EH (cell line): ENCODE measurements at places on chromosomes 4 and X.

DNA sequence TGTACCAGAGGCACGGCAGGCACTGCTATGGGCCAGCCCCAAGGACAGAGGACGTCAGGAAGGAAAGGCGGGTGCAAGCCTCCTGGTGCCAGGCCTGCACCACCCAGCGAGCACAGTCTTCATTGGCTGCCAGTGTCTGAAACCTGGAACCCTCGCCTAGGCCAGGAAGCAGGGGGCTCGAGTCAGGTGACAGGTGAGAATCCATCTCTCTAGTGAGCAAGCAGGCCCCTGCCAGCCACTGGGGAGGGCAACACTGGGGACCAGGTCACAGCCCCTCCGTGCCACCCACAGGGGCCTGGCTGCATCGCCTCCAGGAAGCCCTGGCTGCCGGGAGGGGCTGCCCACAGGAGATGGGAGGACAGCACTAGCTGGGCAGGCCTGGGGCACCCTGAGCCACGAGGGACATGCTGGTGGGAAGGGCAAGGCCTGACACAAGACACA is 6.9 kb upstream of the HAUS3 start:
- no peak for DNase-seq

DNA sequence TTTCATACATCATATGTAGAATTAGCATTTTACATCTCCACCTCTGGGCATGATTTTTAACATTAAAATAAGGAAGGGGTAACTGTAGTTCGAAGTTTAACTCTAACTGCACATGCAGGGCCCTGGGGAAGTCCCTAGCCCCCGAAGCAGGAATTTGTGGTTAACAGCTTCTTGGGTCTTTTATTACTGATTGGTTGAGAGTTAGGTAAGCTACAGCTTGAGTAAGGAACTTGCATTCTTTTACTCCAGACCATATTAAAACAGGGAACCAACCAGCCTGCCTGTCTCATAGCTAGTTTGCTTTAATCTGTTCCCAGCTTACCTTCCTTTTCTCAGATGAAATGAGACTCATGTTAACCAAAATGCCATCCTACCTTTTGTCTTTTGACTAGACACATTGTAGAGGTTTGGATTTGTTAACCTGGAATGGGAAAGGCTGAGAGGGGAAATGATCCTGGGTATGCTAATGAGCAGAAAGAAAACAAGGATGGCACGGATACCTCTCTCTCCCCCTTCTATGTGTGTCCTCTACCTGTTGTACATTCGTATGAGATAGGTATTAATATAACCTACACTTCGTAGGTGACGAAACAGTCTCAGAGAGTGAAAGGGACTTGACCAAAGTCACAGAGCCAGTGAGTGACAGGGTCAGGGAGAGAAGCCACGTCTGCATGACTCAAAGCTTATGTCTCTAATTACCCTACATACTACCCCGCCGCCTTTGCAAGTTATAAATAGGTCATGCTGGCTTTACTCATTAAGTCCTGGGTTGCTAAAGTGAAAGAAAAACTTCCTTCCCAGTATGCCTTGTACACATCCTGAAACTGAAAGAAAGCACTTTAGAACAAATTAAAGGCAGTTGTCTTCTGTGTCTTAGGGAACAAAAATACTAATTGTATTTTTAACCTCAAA is 119.5 kb upstream of the AFF2 start:
- no peak for DNase-seq

DNA sequence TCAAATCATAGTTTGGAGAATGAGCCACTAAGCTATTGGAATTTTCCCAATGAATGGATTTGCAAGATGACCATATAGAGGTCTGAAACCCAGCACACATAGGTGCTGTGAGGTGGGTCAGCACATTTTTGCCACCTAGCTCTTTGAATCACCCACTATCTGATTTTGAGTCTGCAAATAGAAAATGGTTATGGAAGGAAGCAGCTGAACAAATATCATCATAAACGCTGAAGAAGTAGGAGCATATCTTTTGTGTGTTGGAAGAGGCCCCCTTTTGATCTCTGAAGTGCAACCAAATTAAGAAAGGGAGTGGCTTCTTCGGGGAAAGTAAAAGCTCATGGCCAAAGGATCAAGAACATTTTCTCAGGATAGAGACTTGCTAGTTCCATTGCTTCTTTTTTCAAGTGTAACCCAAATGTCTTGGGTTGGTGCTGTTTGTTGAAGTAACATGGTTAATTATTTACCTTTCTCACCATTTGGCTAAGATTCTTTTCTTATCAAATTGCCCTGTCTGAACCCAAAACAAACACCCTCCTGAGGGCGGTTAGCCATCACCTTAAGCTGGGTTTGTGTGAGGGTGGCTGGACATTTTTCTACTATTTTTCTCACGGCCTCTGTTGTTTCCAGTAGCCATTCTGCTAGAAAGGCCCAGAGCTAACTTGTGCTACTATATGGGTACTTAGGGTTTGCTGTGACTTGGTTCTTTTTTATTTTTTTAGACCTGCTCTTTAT is 18.4 kb upstream of the SORBS2 start:
- no peak for DNase-seq

GRCh38 chr4:147591106-147591505 is 26.1 kb upstream of the TMEM184C start:
- peak; percentile 46 for DNase-seq

- no peak for DNase-seq
Measured at GRCh38 chrX:109672239-109672638, 47.3 kb upstream of the KCNE5 start.

DNA sequence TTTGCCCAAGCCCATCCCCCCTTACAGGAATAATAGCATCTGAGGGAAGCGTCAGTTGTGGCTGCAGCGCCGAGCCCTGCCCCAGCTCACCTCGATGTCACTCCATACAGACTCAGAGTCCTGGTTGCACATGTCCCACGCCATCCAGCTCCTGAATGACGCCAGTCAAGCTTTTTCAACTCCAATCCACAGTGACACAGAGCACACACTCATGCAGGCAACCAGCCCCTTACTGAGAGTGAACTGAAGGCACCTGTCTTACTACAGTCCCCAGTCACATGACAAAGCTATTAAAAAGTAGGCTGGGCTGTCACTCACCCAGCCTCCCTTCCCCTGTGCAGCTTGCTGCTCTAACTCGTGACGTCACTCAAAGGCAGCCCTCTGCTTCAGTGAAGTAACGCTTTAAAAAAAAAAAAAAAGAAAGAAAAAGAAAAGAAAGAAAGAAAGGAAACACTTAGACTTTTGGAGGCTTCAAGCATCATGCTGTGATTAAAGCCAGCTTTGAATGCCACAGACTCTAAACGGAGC is at the start of gene PPARGC1A:
Gene PPARGC1A, minus strand, starts transcription at position 234 of the 528 bp plus-strand sequence. Its CDS starts 90 bp downstream, at position 144.
- peak; percentile 39 for DNase-seq

- no peak for DNase-seq
Measured at GRCh38 chrX:25025615-25026014, 9.8 kb upstream of the ARX start.

DNA sequence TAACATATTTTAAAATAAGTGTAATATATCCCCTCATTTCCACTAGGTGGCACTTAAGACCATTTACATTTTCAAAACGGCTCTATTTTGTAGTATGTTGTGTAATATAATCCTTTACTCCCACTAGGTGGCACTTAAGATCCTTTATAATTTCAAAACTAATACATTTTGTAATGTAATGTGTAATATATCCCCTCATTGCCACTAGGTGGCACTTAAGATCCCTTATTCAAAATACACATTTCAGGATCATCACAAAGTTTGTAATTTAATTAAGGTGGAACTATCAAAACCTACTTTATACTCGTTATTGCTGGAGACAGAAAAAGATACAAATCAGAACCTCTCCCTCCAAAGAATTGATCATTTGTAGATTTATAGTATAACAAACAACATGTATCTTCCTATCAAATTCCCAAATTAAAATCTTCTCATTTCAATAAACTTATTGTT is 132.5 kb downstream of the ARHGAP6 start:
- DNase-seq, result peak; percentile 77
